Vagina (tissue), 2 donors: ENCODE measurements at places on chromosomes 4 and X.

GRCh38 chrX:72349190-72349589 lies 43.5 kb upstream of the CITED1 start:
- DNase-seq, result no peak

DNA sequence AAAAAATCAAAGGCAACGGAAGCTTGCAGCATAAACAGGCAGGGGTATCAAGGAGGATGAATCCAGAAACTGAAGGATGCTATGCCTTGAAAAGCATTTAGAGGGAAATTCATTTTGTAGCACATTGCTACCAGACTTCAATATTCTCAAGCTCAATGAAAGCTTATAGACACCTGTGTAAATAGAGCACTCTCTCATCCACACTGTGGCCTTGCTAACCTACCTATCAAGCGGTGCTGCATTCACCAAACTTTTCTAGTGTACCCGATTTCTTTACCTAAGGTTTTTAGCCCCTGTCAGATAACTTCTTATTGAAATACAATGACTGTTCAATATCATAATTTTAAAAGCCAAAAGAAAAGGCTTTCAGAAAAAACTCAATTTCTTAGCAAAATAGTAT lies 20.2 kb upstream of the HSD17B13 start:
- DNase-seq, result no peak

- no peak for DNase-seq
Observed at GRCh38 chr4:146490106-146490505, 31.6 kb downstream of the SLC10A7 start.

- DNase-seq, result no peak
Observed at GRCh38 chr4:140653718-140654494, 85.1 kb upstream of the UCP1 start.

DNA sequence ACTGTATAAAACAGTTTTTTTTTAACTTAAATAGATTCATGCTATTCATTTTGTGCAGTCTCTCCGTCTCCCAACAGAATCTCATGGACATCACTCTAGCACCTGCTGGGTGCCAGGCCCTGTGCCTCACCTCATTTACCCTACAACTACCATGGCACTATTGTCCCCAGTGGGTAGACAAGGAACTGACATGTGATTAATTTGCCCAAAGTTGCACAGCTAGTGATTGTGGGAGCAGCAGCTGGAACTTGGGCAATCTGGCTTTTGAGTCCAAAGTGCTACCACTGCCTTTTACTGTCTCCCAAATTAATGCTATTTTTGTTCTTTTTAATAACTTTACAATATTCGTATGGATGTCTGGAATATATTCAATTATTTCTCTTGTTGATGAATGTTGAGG lies 11.2 kb upstream of the PGRMC2 start:
- DNase-seq, result no peak

DNA sequence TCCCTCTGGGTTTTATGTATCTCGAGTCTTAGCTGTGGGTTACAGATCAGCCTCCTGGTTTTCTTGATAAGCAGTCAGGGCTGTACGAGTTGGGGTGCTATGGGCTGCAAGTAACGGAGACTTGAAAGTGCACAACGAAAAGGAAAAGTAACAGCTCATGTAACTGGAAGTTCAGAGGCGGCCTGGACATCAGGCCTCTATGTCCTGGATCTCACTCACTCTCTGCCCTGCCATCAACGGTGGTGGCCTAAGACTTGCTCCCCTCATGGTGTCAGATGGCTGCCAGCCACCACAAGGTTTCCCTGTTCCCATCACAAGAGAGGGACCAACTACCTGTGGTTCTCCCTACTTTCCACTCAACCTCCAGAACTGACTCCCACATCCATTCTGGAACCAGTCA lies 4.8 kb downstream of the PPP2R2C start:
- no peak for DNase-seq
